ENCODE measurements at places on chromosomes 4 and X.

DNA sequence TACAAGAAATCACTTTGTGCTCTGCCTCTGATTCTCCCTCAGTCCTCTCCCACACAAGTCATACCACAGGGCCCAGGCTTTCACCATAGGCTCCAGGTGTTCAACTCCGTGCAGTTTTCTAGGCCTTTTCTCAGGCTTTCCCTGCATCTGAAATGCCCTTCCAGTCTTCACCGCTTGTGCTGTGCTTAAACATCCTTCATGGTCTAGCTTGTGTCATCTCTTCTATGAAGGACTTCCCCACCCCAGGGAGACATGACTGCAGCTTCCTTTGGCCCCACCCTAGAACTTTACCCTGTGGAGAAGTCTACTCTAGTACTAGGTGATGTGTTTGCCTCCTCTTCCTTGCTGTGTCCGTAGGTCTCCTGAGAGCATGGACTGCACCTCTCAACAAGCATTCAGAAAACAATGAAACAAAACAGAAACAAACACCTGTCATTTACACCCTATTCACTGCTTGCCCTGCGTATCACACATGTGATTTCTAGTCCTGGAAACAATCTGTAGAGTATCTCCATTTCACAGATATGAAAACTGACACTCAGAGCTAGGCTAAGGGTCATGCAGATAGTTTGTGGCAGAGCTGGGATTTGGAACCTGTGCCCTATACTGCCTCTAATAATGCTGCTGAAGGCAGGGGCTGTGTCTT lies 22.7 kb upstream of the LEF1 start:
- H3K4me3 ChIP-seq, result no peak overlapping the region
- H3K4me1 ChIP-seq, result no peaks in the 10 kb centered on the region
- no peaks in the 10 kb centered on the region for H3K27me3 ChIP-seq
- H3K27ac ChIP-seq, result no peak overlapping the region

DNA sequence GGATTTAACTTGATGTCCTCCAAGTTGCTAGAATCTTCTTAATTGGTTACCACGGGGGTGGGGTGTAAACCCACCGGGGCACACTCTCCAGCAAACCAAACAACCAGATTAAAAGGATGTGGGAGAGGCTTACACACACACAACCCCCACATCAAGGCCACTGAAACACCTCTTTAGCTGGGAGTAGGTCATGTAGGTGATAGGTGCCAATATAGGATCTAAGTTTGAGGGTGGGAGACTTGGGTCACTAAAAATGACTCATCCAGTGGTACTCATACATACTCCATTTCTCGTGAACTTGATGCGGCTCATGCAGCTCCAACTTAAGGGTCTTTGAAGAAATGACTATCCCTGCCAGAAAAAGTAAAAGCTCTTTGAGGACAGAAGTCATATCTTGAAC lies 20.5 kb upstream of the CD40LG start:
- peaks cover 10% of the 10 kb centered on the region for H3K27me3 ChIP-seq
- H3K4me1 ChIP-seq, result no peaks in the 10 kb centered on the region
- no peak overlapping the region for H3K27ac ChIP-seq
- H3K4me3 ChIP-seq, result no peak overlapping the region
- no peak for DNase-seq

DNA sequence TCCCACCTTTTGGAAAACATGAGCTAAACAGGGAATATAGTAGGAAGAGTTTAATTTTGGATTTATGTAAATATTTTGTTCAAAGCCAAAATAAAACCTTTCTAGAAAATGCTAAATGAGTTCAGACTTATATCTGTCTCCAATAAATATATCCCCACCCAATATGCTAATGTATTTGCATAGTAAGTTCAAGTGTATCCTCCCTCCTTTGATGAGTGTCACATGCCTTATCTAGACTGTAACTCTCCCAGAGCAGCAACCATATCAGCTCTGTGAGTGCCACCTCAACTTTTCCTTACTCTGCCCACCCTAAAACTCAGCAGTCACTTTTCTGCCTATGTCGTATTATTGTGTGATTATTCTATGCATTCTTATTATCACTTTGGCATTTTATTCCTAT lies 516.1 kb upstream of the NR3C2 start:
- H3K4me1 ChIP-seq, result peaks cover 1% of the 10 kb centered on the region
- no peaks in the 10 kb centered on the region for H3K36me3 ChIP-seq
- H3K4me3 ChIP-seq, result no peak overlapping the region
- no peaks in the 10 kb centered on the region for H3K27me3 ChIP-seq
- no peak overlapping the region for H3K27ac ChIP-seq

- DNase-seq, result no peak
- no peak overlapping the region for H3K4me3 ChIP-seq
- no peak overlapping the region for H3K27ac ChIP-seq
- H3K36me3 ChIP-seq, result no peaks in the 10 kb centered on the region
Observed at GRCh38 chr4:168787801-168788595, 222.1 kb downstream of the CBR4 start.

DNA sequence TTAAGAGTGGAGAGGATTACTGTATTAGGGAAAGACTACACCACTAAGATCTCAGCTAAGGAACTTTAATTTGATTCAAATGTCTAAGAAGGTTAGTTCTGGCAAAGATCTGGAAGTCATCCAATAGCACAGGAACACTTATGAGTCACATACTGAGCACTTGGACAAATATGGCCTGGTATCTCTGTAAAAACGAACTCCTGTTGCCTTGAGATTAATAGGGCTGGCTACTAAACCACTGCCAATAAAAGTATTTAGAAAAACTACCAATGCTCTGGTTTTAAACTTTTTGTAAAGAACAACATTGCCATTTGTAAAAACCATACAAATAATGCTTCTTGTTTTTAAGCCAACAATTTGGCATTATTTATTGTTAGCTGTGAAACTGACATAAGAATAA lies 70.5 kb downstream of the SEC24D start:
- no peak overlapping the region for H3K4me3 ChIP-seq
- no peak overlapping the region for H3K27ac ChIP-seq
- H3K36me3 ChIP-seq, result peaks cover 16% of the 10 kb centered on the region
- no peaks in the 10 kb centered on the region for H3K27me3 ChIP-seq

DNA sequence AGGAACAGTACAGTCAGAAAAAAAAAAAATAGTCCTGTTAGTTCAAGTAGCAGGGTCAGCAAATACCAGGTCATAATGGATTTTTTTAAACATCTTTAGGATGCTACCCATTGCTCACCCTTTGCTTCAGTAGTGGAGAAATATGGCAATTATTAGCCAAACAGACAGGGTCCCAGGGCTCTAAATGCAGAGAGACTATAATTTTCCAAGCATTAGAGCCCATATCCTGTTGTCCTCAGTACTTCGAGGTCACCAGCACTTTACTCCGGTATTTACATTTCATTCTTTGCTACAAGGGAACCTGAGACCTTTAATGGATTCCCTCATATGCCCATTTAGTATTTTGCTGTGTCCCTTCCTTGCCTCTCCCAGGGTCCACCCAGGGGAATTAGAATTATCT lies 1562.9 kb upstream of the TENM3 start:
- no peak overlapping the region for H3K4me3 ChIP-seq
- H3K27ac ChIP-seq, result no peak overlapping the region
- H3K27me3 ChIP-seq, result no peaks in the 10 kb centered on the region
- no peaks in the 10 kb centered on the region for H3K36me3 ChIP-seq
- peak; percentile 15 for DNase-seq

- peak; percentile 11 for DNase-seq
- H3K27ac ChIP-seq, result no peak overlapping the region
- no peaks in the 10 kb centered on the region for H3K27me3 ChIP-seq
- H3K36me3 ChIP-seq, result no peaks in the 10 kb centered on the region
Observed at GRCh38 chr4:122884499-122884898, 37.9 kb downstream of the NUDT6 start.

DNA sequence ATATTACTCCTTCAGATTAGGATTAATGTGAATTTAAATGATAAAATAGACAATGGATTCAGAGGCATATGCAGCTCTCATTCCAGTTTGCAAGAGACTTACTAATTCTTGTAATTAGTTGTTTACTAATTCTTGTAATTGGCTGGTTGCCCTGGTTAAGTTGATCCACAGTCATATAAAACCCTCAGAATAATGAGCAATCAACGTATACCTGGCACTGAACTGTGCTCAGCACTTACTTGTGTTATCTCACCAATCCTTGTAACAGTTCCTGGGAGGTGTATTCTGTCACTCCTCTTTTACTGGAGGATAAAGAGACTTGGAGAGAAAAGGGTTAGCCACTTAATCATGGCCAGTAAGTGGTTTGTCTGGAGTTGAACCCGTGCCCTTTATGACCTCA lies 10.5 kb downstream of the HERC5 start:
- no peak overlapping the region for H3K27ac ChIP-seq
- no peak for DNase-seq
- H3K4me3 ChIP-seq, result no peak overlapping the region
- H3K36me3 ChIP-seq, result peaks cover 11% of the 10 kb centered on the region
- no peaks in the 10 kb centered on the region for H3K4me1 ChIP-seq
